ENCODE measurements at places on chromosomes 6 and 20. TPM values are rescaled to one million over a fixed set of nuclear protein-coding genes. Genes with fewer than 3 reads are reported as not detected.

DNA sequence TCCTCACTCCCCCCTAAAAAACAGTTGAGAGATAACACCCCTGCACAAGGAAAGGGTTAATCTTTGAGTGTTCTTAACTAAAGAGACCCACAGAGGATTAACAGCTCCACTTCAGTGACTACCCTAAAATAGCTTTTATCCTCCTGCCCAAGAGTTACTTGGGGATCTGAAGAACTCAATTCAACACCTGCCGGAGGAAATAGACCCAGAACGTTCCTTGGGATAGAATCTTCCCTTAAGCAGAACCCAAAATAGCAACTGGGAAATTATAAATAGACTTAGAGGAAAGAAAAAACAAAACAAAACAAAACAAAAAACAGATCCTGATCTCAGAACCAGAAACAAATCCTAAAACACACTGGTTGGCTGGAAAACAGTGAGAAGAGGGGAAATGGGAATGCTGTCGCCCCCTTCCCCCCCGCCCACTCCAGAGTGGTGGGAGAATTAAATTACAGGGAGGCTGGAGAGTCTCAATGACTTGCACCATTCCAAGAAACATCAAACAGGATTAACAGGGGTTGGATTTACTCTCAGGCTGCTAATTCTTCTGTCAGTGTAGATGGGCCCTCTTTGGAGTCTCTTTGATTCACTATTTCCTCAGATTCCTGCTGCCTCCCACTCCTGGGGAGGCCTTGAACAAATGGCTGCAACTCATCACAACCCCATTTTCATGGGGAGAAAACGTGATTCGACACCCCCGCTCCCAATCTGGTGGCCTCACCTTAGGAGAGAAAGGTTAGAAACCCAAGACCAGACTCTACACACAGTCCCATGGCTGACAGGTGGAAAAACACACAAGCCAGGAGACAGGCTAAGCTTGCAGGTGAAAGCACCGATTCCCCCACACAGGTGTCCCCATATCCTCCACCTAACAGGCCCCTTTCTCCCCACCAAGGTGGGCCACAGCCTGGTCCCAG lies 1.4 kb downstream of the PLAGL2 start:
- no peak for DNase-seq

The FAM209A gene
- 0.26 TPM for polyA plus RNA-seq

The RNF39 gene
- polyA plus RNA-seq = 1.1 TPM

The DST gene
- 211 TPM for polyA plus RNA-seq

Measured in renal pelvis (tissue), 12 donors.